Stimulated activated CD8-positive, alpha-beta memory T cell treated with anti-CD3 and anti-CD28 coated beads, Interleukin-12 subunit alpha, Interleukin-12 subunit beta, amount 100 ng/mL, for 4 hours (primary cell): ENCODE measurements at places on chromosomes 7 and 10.

DNA sequence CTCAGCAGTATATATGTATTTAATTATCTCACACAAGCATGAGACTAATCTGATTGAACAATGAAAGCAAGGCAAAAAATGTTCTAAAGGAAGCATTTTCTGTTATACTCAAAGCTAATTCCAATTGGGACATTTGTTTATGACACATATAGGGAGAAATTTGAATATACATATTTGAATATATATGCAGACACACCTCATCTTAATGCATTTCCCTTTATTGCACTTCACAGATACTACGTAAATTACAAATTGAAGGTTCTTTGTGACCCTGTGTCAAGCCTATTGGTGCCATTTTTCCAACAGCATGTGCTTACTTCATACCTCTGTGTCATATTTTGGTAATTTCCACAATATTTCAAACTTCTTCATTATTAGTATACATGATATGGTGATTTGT is 132.1 kb upstream of the STEAP1 start:
- DNase-seq = no peak

- DNase-seq = no peak
Measured at GRCh38 chr7:108415821-108416536, 40.3 kb downstream of the NRCAM start.

DNA sequence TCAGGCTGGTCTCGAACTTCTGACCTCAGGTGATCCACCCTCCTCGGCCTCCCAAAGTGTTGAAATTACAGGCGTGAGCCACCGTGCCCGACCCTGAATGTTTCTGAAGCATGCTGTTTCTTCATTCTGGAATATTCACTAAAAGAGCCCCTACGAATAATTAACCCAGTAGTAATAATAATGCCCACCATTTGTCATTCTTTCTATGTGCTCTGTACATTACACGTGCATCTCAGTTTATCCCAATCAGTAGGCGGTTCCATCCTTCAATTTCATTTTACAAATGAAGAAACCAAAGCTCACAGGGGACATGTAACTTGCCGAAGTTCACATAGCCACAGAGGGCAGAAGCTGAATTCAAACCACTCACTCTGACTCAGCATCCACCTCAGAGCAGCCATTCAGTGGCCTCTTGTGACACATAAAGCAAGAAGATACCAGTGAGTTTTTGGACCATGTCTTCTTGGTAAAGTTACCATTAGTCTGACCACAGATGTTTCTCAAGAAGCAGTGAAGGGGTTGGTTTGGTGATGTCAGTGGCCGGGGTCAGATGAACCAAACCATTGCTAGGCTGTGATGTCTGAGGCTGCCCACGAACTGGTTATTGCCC is 71.9 kb upstream of the DUSP5 start:
- DNase-seq = peak; percentile 30

DNA sequence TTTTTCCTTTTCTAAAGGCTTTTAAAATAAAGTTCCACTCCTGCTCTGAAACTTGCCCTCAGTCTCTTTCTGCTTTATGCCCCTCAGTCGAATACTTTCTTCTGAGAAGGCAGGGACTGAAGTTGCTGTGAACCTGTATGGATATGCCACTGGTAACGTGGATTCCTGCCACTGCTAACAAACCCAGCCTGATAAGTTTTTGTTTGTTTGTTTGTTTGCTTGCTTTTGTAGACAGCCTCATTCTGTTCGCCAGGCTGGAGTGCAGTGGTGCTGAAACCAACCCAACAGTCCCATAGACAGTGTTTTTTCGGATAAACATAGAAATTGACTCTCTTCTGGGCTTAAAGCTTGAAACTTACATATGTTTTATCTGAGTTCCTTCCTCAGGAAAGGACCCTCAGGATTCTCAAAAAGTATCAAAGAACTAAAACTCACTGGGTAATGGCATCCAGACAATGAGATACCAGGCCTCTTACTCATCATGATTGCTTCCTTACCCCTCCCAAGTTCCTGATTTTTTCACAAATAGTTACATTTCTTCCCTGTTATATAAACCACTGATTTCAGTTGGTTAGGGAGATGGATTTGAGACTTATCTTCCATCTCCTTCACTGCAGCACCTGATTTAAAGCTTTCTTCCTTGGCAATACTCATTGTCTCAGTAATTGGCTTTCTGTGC is 273.6 kb downstream of the SDHAF3 start:
- DNase-seq = no peak

GRCh38 chr10:28200775-28201174 is 102.1 kb downstream of the MPP7 start:
- DNase-seq = no peak

DNA sequence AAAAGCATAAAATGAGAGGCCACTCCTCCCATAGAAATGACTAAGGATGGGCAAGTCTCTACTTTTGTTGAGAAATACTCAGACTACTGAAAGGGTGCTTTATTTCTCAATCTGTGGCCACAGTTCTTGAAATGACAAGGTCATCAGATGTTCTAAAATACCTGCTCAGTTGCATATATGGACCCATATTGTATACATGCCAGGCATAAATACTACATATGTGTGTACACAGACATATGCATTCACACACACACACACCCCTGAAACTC is 691.5 kb upstream of the SORCS1 start:
- no peak for DNase-seq

DNA sequence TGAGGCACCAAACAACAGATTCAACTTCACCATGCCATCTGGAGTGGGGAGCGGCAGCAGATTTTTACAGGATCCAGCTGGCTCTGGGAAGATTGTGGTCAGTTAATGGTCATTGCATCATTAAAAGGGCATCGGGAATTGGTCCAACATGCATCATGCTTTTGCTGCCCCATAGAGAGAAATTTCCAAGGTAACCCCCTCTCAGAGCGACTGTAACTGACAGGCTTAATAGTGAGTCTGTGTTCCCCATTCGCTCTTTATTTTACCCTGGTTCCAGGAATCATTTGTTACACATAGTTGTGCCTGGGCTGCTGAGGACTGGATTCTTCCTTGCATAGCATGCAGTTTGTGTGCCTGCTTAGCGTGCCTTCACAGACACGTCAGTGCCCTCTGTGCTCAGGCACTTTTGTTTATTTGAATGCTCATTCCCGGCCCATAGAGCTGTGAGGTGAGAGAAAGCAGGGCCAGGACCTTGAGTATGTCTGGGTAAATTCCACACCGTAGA is 49.9 kb downstream of the CDHR3 start:
- no peak for DNase-seq
